Urothelium cell line (cell line): ENCODE measurements at places on chromosomes 2 and 18.

DNA sequence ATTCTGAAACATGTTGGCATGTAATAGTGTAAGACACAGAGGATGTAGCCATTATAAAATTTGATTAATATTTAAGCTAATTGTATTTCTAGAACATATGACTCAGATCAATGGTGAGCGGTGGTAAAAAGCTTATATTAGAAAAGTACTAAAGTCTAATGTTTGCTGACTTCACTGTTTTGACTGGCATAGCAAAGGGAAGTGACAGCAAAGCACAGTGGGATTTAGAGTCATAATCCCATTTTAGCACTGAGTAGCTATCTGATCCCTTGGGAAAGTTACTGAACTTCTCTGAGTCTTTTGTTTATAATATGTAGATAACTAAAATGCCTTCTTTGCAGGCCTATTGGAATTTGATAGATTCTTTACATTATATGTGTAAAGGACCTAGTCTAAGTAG is 60.4 kb downstream of the KIAA1328 start:
- DNase-seq, result no peak

DNA sequence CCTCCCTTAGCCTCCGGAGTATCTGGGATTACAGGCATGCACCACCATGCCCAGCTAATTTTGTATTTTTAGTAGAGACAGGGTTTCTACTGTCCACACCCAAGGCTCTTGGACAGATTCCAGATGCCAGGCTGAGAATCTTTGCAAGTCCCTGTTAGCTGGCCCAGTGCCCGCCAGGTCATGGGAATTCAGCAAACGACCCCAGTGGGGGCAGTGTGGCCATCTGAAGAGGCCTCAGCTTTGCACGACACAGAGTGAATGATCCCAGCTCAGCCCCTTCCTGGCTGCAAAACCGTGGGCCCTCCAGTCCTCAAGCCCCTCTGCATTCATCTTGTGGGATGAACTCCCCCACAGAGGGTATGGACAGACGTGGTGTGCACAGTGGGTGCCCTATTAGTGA is 179.5 kb upstream of the ID2 start:
- DNase-seq, result no peak

- no peak for DNase-seq
These were observed 202.3 kb downstream of the MYCN start for GRCh38 chr2:16142383-16143361.

DNA sequence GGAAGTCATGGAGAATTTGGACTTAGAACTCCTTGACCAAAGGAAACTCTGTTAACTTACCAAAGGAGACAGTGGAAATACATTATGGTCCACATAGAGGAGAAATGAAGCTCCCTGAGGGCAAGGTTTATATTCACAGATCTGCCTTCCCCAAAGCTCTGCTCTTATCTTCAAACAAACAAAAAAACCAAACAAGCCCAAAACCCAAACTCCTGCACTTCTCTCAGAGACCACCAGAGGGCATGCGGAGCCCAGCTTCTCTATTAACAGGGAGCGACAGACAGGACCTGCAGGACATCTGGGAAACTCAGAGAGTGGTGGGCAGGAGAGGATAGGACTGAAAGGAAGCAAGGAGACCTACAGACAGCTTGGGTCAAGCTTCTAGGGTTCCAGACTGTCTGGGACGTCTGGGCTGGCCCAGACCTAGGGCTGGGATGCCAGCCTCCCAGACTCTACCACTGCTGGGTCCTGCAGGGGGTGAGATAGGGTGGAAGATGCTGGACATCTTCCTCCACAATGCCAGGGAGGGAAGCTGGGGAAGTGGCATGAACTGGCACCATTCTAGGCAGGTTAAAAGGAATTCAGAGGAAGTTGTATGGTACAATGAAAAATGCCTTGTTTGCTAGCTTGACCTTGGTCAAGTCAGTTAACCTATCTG is 4.0 kb upstream of the WNT10A start:
- DNase-seq, result peak; percentile 62

- DNase-seq, result peak; percentile 58
These were observed 33.6 kb downstream of the SCTR start for GRCh38 chr2:119490653-119491195.

DNA sequence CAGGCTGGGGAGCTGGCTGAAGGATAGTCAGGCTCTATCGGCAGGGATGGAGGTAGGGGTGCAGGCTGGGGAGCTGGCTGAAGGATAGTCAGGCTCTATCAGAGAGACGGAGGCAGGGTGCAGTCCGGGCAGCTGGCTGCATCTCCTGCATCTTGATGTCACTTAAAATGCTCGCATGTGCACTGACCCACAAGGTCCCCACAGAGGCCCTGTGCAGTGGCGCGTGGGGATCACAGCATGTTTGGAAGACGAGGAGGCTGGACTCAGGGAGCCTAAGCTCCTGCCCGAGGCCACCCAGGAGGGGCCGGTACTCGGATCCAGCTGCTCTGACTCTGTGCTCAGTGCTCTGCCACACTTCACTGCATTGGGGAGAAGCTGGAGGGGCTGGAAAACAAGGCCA is 189.0 kb upstream of the HDAC4 start:
- no peak for DNase-seq

- DNase-seq, result no peak
These were observed 62.8 kb upstream of the SP3 start for GRCh38 chr2:174027956-174028355.
